CD4-positive, alpha-beta T cell treated with Interleukin-15 for 4 hours (primary cell): ENCODE measurements at places on chromosomes 16 and 17.

DNA sequence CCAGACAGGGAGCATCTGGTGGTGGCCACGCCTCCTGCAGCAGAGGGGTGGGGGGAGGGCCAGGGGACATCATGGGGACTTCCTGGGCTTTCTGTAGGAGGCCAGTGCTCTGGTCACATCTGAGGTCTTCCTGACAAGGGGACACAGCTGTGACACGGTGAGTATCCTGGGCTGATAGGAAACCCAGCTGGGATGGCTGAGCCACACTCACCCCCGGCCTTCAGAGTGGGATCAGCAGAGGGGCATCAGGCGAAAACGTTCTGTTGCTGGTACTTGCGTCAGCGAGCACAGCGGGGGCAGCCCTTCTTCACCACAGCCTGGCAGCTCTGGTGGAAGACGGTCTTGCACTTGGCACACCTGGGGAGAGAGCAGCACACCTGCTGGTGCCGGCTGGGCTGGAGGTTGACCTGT, 122.9 kb upstream of the SMURF2 start:
- DNase-seq: no peak

- no peak for DNase-seq
Observed at GRCh38 chr17:74042744-74043486, 160.6 kb upstream of the RPL38 start.

- DNase-seq: no peak
Observed at GRCh38 chr16:78072275-78072674, 27.2 kb upstream of the WWOX start.

GRCh38 chr17:61402978-61403800, 3.5 kb downstream of the TBX2 start:
- DNase-seq: no peak

DNA sequence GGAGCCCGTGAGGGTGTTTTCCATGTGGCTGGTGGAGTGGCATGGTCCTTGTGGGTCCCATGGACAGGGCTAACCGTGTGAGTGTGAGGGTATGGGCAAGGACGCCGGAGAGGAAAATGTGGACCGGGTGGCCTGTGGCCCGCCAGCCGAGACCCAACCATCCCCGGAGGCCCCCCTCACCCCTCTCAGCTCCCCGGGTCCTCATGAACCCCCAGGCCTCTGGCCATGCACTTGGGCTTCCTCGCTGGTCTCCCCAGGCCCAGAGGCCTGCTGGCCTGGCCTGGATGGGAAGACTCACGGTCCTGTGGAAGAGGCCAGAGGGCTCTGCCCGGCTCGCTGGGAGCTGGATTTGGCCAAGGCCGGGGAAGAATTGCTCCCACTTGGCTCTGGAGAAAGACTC, 13.1 kb downstream of the RAP1GAP2 start:
- DNase-seq: no peak

- DNase-seq: no peak
Observed at GRCh38 chr17:43547189-43547550, 1.0 kb upstream of the ETV4 start.

DNA sequence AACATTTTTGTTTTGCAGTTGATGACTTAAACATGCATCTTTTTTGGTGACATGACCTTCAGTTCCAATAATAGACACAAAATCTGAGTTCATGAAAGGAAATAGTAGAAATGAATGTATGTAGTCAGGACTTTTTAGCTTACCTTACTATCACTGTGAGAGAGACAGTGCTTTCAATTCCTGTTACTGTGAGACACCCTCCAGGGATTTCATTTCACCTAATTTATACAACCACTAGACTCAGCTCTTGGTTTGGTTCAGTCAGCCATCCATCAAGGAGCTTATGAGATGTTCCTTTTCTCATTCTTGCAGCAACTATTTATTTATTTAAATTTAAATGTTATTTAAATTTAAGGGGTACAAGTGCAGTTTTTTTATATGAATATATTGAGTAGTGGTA, 77.9 kb downstream of the MAP2K4 start:
- DNase-seq: no peak
